ENCODE measurements at places on chromosomes 11 and 22.

DNA sequence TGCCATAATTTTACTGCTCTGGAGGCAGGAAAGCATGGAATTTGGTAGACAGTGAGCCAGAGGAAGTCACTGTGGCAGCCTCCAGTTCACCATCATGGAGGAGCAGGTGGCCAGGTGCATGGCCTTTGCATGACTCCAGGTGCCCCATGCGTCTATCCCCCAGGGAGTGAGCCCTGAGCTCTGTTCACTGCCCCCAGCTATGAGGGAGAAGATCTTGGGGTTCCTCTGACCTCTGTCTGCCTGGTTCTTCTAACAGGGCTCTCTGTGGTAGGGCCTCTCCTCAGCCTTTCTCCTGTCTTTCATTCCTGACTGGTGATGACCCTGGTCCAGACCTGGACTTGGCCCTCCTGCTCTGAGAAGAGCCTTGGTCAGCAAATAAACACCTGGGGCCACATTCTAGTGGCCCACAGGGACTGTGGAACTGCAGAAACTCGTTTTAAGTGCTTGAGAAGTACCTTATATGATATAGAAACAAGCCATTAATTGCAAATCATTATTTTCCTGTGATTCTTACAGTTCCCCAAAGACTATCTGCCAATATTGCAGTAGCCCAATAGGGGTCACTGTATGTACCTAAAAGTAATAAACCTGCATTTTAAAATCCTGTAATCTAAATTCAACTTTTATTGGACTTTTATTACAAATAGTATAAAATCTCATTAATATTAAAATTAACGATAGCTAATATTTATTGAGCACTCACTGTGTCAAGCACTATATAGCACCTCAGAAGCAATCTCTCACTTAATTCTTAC is 120.0 kb upstream of the SYT13 start:
- no peak for DNase-seq

DNA sequence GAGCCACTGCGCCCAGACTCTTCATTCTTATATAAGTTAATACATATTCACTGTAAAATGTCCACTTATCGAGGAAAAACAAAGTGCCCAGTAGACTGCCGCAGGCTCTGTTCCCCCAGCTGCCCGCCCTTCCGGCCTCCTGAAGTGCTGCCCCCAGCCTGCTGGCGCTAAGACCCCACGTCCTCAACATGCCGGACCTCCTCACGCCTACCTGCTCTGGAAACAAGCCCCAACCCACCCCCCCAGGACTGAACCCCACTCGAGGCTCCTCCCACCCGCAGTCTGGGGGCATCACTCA is 1.1 kb downstream of the GATD1 start:
- DNase-seq = no peak

GRCh38 chr11:87284306-87284705 is 246.6 kb downstream of the TMEM135 start:
- no peak for DNase-seq

DNA sequence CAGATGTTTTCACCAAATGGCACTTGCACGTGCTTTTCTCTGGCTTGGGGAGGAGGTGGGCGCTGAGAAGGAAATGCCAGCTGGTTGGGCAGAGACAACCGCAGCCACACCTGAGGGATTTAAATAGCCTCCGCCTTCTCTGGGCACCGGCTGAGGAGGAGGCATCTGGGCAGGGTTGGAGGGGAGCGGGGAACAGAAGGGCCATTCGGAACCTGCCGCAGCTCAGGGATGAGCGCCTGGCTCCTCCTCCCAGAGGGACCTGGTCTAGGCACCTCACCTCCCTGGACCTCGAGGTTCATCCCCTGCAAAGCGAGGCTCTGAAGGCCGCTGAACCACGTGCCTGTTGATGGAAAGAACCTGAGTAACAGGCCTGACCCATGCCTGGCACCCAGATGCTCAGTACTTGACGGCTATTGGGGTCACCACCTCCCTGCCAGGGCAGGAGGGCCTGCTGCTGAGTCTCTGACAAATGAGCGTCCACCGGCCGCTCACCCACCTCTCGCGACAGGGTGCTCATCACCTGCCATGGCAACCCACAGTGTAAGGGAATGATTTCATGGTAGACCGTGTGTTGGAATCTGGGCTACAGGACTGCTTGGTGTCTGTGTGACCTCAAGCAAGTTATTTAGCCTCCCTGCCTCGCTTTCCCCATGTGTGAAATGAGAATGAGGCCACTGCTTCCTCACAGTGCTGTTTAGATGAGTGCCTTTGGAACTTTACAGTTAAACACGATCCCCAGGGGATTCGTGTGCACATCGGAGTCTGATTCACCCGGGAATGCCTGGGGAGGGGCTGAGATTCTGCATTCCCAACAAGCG is 2.0 kb upstream of the KDELR3 start:
- no peak for DNase-seq

GRCh38 chr11:126355926-126356897 is 726 bp downstream of the ST3GAL4 start:
- peak; percentile 38 for DNase-seq

GRCh38 chr11:66286699-66287098 is 2.2 kb downstream of the YIF1A start:
- DNase-seq = no peak

- DNase-seq = no peak
Measured at GRCh38 chr11:80900265-80900664, 1459.4 kb upstream of the TENM4 start.

DNA sequence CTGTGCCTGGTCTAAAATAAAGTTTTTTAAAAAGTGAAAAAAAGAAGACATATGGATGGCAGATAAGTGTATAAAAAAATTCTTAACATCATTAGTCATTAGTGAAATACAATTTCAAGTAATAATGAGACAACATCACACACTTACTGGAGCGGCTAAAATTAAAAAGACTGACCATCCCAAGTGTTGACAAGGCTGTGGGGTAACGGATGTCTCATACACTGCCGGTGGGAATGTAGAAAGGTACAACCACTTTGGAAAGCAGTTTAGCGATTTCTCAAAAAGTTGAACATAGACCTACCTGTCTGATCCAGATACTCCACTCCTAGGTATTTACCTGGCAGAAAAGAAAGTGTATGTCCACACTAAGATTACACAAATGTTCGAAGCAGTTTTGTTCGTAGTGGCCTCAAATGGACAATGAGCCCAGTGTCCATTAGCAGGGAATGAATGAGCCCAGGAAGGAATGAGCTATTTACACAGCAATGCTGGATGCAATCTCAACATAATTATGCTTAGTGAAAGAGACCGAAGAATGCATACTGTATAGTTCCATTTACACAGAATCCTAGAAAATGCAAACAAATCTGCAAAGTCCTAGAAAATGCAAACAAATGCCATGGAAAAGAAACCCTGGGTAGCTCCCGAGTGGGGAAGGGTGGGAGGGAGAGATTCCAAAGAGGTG is 6.7 kb upstream of the MUC2 start:
- DNase-seq = no peak

- DNase-seq = no peak
Measured at GRCh38 chr11:17601256-17601671, 54.2 kb downstream of the OTOG start.

GRCh38 chr22:19019679-19020032 is 83.6 kb upstream of the PRODH start:
- no peak for DNase-seq

GRCh38 chr11:22725079-22725478 is 58.7 kb downstream of the GAS2 start:
- DNase-seq = no peak

GRCh38 chr11:65657426-65657825 is 5.3 kb downstream of the RELA start:
- DNase-seq = no peak

GRCh38 chr22:32389685-32390084 is 22.4 kb downstream of the RTCB start:
- no peak for DNase-seq

DNA sequence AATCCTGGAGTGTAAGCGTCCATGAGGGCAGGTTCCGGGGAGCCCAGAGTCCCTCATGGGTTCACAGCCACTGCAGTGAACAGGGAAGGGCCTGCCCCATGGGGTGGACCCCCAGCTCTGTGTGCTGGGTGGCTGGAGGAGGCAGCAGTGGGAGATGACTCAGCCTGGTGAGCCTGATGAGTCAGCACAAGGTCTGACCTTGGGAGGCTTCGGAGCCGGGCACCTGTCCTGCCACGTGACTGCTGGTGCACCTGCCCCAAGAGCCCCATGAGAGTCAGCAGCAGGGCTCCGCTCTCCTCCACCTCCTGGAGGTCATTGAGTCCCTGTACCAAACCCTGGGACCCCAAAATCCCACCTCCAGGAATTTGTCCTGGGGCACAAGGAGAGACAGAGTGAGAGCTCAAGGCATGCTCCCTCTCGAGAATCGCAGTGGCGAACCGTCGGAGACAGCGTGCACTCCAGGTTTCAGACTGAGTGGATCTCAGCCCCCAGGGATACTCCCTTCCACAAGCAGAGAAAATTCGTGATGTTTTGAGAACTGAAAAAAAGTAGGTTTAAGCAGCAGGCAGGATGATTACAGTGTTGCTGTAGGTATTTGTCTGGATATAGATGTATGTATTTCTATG is 1221.7 kb downstream of the BRD1 start:
- peak; percentile 49 for DNase-seq

GRCh38 chr11:20457001-20457799 is 69.7 kb downstream of the PRMT3 start:
- no peak for DNase-seq

DNA sequence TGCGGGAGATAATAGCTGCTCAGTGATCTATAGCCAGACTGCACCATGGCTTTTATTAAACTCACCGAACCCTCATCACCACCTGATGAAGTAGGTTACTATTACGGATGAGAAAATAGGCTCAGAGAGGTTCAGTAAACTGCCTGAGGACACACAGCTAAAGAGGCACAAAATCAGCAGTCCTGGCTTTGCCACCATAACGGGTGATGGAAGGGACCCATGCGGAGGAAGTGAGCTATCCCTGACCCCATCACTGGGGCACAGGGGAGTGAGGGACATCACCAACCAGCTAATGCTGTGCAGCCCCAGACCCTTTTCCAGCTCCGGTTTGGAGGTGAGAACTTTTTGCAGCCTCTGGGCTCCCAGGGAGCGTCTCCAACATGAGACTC is 7.3 kb upstream of the DERL3 start:
- no peak for DNase-seq

- DNase-seq = no peak
Measured at GRCh38 chr11:127392575-127392974, 392.0 kb upstream of the KIRREL3 start.

- no peak for DNase-seq
Measured at GRCh38 chr11:130602641-130603334, 154.3 kb downstream of the ADAMTS15 start.

GRCh38 chr11:35014346-35014745 is 97.9 kb downstream of the PDHX start:
- DNase-seq = no peak

DNA sequence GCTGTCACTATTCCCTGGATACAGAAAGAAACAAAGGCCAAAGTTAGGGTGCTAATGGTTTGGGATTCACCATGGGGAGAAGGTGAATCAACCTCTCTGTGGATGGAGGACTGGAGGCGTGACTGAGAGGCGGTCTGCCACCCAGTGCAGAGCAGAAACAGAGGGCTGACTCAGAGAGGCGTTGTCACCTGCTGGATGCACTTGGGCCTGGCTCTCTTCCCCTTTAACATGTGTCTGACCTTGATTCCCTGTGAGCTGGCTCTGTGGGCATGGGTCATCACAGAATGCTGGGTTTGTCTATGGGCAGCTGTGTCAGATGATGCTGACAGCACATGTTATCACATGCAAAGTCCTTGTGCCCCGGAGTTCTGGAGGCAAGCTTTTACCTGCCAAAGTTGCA is 75.9 kb downstream of the LDLRAD3 start:
- DNase-seq = no peak

DNA sequence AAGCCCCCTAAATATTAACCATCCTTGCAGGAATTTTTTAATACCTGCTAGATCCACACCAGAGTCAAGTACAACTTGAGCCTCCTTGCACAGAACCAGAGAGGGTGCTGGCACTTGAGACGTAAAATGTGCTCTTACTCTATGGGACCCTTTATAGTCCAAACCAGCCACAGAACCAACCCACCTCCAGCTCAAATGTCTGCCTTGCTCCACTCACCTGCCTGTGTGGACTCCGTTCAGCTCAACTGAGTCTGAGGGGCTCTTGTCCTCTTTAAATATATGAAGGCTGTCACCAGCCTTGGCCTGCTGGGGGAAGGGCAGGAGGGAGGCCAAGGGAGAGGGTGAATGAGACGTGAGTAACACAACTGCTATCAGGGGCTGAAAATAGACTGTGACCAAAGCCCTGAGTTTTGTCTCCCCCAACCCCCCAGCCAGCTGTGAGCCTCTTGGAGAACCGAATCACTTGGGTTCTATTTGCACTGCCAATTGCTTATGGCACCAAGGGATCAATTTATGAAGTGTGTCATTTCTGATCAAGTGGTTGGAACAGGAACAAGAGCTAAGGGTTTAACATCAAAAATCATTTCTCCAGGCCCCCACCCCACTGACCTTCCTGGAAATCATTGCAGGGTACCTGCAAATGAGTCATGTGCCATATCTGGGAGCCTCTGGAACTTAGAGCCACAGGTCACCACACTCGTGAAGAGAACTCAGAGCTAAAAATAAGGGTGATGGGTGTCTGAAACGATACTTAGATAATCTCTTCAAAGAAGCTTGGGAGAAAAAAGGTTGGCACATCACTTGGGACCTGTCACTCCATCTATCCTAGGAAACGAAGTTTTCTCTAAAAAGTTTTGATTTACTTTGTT is at the start of gene CSRP3:
Gene CSRP3 (minus strand): TSS at position 247 of the 869 bp plus-strand sequence. CDS start 9,535 bp downstream, outside the sequence.
- DNase-seq = no peak

- DNase-seq = no peak
Measured at GRCh38 chr11:129896062-129896461, 684 bp upstream of the NFRKB start.

DNA sequence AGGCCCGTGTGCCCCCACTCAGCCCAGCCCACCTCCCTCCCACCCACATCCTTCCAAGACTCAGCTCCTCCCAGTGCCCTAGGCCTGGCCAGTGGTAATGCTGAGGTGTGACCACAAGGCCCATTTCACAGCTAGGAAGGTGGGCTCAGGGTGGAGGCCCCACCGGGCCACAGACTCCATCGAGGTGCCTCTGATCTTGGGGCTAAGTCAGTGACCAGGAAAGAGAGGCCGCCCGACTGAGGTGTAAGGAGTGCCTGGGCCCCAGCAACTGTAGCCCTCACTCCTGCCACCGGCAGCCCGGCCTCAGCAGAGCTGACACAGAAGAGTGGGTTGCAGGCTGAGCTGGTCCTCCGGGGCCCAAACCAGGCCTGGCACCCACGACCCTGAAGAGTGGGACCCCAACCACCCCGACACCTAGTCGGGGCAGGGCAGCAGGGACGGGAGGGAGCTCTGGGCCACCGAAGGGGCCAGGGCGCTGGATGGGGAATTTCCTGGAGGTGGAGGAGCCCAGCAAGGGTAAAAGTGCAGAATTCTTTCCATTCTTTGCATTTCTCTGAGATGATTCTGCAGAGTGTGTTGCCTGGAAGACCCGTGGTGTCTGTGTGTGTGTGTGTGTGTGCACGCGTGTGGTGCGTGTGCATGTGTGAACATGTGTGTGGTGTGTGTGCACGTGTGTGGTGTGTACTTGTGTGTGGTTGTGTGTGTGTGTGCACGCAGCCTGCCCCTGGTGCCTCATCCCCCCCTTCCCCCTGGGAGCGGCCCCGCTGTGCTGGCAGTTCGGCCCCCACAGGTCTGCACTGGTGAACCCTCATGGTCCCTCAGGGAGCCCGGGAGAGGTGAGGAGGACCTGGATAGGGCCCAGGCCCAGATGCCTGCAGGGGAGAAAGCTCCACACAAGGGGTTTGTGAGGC is 8.3 kb upstream of the PIM3 start:
- DNase-seq = no peak

GRCh38 chr22:39348909-39349505 is 784 bp upstream of the SYNGR1 start:
- no peak for DNase-seq

- no peak for DNase-seq
Measured at GRCh38 chr22:50435291-50436014, 39.4 kb downstream of the SBF1 start.

Data from NCI-H345 (cell line).